ENCODE measurements at places on chromosomes 3 and 15. TPM values are rescaled to one million over a fixed set of nuclear protein-coding genes. Genes with fewer than 3 reads are reported as not detected.

GRCh38 chr3:10432156-10432845, 73.1 kb downstream of the ATP2B2 start:
- DNase-seq: no peak

ZNF80 gene
- not detected for total RNA-seq

DNA sequence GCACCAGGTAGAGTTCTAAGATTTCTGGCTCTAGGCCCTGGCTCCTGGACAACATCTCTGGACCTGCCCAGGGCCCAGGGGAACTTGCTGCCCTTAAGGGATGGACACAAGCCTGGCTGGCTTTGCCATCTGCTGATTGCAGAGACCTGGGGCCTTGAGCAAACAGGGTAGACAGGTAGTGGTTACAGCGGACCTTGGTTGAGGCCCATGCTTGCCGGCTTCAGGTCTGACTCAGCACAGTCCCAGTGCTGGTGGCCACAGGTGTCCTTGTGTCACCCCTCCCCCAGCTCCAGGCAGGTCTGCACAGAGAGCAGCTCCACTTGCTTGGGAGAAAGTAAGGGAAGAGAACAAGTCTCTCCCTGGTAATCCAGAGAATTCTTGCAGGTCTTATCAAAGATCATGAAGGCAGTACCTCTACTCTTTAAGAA, 15.9 kb upstream of the ACTL6A start:
- no peak for DNase-seq

- no peak for DNase-seq
Measured at GRCh38 chr15:29774900-29775299, 47.4 kb downstream of the TJP1 start.

- DNase-seq: no peak
Measured at GRCh38 chr3:27354588-27355203, 14.5 kb downstream of the NEK10 start.

SAMMSON gene
- total RNA-seq: not detected

DNA sequence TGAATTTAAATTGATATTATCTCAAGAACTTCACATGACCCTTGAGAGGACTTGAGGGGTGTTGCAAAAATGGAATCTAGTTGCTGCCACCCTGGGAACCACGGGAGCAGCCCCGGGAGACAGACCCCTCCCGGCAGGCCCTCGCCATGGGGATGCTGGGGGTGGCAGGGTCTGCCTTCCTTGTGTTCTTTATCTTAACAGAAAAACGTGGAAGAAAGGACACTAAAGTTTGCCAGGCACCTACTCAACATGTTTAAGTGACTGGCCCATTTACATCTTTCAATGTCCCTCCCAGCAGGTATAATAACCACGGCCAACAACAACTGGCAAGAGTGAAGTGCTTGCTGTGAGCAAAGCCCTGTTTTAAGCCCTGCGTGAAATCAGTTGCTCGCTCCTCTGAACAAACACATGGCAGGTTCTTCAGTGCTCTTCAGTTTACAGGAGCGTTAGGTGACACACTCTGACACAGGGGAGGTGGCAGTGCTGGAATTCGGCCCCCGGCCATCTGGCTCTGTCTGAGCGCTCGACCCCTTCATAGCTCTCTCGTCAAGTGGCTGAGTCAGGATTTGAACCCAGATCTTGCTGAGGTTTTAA, 112.5 kb downstream of the ASB7 start:
- DNase-seq: no peak

- peak; percentile 48 for DNase-seq
Measured at GRCh38 chr3:128281461-128282367, 128.4 kb downstream of the EEFSEC start.

GRCh38 chr3:149145356-149145755, 15.9 kb downstream of the HPS3 start:
- no peak for DNase-seq

DNA sequence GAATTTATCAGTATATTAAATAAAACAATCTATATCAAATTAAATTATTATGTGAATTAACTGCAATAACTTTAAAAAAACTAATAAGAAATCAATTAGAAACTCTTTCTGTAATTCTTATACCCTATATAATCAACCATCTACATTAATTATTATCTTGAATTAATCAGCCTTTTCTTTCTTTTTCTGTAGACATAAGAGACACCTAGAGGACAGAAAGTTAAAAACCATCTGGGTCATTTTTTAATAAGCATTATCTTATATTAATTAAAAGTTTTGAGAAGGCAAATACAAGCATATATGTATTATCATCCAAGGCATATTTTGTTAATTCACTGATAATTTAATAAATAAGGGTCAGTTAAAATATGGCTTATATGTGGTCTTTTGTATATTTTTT, 24.2 kb upstream of the SLC25A26 start:
- DNase-seq: no peak

MNS1 gene
- not detected for total RNA-seq

ZNF860 gene
- 3.4 TPM for total RNA-seq

GRCh38 chr3:196555295-196555694, 13.1 kb downstream of the WDR53 start:
- no peak for DNase-seq

IL1RAP gene
- total RNA-seq: 27.5 TPM

- DNase-seq: no peak
Measured at GRCh38 chr3:111392894-111393398, 149.1 kb upstream of the CD96 start.

DNA sequence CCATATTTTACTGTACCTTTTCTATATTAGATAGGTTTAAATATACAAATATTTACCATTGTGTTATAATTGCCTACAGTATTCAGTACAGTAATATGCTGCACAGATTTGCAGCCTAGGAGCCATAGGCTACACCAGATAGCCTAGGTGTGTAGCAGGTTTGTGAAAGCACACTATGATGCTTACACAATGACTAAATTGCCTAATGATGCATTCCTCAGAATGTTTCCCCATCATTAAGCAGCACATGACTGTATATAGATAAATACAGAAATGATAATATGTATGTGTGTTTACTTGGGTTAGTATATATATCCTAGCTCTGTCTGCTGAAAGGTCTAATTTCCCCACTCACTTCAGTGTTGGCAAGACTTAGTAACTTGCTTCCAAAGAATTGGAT, 65.8 kb downstream of the MYL3 start:
- no peak for DNase-seq

DNA sequence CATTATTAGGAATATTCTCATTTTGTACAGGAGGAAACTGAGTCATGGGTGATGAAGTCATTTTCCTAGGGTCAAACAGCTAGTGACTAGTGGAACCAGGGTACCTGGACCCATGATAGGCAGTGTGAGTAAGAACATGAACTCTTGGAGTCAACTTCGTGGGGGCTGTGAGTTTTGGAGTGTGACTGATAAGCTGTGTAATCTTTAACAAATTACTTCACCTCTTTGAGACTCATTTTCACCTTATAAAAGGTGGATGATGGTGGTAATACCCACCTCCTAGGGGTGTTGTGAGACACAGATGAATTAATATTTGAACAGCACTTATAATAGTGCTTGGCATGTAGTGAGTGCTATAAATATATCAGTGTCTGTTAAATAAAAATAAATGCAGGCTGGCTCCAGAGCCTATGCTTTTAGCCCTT, 9.1 kb downstream of the SEMA6D start:
- no peak for DNase-seq

PHC3 gene
- total RNA-seq: 84.5 TPM

GRCh38 chr15:29089731-29090616, 179.6 kb downstream of the NSMCE3 start:
- no peak for DNase-seq

DNA sequence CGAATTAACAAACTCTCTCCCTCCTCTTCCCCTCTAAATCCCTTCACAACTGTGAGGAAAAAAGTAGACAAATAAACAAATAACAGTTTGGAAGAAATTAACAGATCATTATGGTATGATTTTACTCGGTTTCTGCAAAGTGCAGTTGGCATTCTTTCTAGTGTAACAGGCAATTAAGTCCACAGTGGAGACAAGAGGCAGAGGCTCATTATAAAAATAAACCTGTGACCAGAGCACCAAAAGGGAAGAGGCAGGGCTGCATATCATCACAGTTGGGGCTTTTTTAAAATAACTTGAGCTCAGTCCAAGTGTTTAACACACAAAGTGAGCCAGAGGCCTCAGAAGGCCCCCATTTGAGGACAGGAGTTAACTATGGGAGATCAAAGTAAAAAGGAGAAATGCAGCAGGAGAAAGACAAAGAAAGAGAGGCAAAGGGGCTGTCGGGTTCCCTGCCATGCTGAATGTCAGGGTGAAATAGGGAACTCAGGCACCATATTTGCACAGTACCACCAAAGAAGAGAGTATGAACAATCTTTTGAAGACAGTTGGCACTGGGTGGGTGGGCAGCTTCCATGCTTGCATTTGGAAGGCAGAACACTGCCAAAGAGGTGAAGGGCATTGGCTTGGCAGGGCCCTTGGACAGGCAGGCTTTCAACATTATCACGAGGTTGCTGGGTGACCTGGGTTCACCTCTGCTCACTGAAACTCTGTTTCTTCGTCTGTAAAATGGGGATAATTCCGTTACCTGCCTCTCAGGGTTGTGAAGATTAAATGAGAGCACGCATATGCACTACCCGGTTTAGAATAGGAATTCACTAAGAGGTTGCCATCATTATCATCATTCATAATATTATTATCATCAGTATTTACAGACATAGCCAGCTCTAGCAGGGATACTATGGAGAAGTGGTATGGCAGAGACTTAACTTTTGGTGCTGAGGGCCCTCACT, 134.5 kb downstream of the MEX3B start:
- no peak for DNase-seq

DNA sequence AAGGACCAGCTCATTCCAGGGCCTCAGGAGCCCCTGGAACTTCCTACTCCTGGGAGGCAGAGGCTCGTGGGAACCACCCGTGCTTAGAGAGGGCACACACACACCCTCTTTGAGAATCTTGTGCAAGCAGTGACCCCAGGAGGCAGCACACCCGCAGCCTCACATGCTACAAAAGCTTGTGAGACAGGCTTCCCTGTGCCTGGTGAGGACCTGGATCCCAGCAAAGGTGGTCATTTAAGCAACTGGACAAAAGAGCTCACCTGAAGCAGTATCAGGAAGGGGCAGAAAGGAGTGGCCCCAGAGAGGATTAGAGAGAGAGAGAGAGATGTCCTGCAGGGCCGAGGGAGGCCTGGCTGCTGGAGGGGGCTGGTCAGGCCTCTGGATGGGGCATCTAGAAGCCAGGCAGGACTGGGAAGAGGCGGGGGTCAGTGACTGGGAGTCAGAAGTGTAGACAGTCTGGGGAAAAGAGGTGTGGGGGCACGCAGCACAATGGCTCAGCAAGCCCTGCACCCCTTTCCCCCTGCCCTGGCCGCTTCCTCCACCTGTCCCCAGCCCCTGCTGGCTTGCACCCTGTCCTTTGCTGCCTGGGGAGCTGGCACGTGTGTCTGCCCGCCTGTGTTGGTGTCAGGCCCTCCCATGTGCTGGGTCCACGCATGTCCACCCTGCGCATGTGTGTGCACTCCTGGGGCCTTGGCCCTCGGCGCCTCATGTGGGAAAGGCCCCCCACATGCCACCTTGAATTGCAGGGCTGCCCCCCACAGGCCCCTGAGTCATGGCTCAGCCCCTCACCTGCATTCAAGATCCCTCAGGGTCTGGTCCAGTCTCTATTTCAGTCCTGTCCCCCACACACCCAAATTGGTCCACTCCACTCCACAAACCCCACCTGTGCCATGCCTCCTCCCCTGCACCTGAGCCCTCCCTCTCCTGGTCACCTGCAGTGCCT, 36.9 kb downstream of the TSPAN3 start:
- peak; percentile 74 for DNase-seq
